ENCODE measurements at places on chromosomes 1 and 21.

- no peak for DNase-seq
These were observed 83.2 kb downstream of the SPSB1 start for GRCh38 chr1:9375912-9376311.

GRCh38 chr21:34552360-34553098, 40.5 kb upstream of the KCNE1 start:
- no peak for DNase-seq

DNA sequence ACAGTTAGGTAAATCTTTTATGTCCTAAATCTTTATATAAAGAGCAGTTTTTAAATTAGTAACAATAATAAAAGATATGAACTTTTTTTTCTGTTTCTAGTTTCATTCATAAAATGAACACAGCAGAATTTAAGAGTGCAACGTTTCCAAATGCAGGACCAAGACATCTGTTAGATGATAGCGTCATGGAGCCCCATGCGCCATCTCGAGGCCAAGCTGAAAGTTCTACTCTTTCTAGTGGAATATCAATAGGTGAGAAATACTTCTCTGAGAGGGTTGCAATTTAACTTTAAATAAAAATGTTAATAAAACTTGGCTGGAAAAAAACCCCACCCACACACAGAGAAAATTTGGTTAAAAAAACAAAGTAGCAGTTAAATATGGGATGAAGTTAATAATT, 15.0 kb upstream of the ANGPTL1 start:
- DNase-seq, result no peak

DNA sequence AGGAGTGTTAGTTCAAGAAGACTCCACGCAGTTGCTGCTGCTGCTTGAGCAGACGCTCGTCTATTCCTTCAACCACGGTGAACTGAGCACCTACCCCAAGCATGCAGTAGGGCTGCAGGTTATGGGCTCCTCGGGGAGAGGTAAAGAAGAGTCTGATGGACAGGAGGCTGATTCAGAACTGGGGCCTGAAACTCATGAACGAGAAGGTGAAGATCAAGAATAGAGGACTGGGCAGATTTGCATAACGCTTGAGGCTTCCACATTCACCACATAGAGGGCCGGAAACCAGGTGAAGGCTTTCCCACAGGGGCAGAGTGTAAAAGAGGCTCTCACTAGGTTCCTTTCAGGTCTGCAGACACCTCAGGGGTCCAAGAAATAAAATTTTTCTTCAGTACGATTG, 9.1 kb downstream of the ABCA4 start:
- no peak for DNase-seq

DNA sequence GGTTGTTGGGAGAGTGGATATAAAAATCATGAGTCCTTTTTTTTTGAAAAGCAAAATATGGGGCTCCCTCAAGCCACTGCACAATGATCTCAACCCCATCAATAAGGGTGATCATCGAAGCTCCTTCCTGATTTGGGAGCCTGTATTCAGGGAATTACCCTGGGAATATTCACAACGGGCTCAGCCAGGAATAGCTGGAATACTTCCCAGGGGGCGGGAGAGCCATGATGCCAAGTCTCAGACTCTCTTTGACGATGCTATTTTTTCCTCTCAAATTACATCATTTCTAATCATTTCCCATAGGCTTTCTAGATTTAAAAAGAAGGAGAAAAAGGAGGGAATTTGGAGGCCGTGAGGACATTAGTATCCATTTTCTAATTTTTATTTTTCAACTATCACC, 18.4 kb downstream of the OLIG1 start:
- no peak for DNase-seq
